ENCODE measurements at places on chromosomes 7 and 10. TPM values are rescaled to one million over a fixed set of nuclear protein-coding genes. Genes with fewer than 3 reads are reported as not detected.
A peak's percentile ranks its signal among the peaks of the same experiment; 100 is the strongest.

XRCC2 gene
- total RNA-seq: 0.38 TPM

FFAR4 gene
- 0.16 TPM for total RNA-seq

SLC18A2 gene
- 0.22 TPM for total RNA-seq

CREB5 gene
- total RNA-seq: 4.7 TPM

ZNF107 gene
- total RNA-seq: 0.94 TPM

ATOH7 gene
- not detected for total RNA-seq

GRCh38 chr10:65377687-65378086 is 1548.1 kb upstream of the LRRTM3 start:
- DNase-seq: no peak

DNA sequence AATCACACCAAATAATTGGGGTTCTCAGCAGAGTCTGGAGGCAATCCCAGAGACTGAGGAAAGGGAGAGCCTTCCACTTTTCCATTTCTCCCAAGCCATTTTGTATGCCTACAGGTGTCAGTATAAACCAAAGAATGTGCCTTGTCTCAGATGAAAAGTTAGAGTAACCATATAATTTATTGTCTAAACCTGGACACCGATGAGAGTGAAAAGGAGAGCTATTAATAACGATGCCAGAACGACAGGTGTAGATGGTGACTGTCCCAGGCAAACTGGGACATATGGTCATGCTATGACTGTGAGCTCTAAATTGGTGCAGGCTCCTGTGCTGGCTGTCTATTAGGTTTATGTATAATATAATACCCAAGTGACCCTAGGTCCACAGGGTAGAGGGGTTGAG is 219.6 kb downstream of the ARHGAP12 start:
- no peak for DNase-seq

DNA sequence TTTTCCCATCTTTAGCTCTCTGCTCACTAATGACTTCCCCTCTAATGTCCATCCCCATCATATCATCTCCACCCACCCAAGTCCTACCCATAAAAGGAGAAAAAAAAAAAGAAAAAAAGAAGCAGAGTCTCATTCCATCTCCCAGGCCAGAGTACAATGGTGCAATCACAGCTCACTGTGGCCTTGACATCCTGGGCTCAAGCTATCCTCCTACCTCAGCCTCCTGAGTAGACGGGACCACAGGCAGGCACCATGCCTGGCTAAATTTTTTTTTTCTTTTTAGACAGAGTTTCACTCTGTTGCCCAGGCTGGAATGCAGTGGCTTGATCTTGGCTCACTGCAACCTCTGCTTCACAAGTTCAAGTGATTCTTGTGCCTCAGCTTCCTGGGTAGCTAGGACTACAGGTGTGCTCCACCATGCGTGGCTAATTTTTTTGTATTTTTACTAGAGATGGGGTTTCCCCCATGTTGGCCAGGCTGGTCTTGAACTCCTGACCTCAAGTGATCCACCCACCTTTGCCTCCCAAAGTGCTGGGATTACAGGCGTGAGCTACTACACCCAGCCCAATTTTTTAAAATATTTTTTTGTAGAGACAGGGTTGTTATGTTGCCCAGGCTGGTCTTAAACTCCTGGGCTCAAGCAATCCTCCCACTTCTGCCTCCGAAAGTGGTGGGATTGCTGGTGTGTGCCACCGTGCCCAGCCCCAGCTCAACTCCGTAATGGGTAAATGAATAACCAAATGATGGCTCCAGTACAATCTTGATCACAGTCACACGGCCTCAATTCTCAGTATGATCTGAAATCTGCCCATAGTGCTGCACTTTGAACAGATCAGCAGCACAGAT is 24.6 kb upstream of the SGMS1 start:
- DNase-seq: no peak

DNA sequence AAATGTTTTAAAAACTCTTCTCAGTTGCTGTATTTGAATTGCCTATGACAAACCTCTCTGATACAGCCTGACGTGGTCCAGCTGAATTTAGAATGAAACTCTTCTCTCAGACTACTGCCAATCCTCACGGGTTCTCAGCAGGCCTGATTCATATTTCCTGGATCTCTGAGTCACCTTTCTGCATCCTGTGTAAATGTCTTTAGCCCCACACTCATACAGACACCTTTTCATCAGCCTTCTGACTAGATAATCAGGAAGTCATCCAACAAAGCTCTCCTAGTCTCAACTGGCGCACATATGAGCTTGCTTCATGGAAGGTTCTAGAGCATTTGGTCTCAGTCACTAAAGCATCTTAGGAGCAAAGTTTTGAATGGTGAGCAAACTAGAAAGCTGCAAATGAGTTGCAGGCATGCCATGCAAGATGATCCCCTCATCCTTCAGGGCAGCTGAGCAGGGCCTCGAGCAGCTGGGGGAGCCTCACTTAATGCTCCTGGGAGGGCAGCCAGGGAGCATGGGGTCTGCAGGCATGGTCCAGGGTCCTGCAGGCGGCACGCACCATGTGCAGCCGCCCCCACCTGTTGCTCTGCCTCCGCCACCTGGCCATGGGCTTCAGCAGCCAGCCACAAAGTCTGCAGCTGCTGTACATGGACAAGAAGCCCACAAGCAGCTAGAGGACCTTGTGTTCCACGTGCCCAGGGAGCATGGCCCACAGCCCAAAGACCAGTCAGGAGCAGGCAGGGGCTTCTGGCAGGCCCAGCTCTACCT is 182.8 kb downstream of the ARHGAP12 start:
- DNase-seq: no peak

DNA sequence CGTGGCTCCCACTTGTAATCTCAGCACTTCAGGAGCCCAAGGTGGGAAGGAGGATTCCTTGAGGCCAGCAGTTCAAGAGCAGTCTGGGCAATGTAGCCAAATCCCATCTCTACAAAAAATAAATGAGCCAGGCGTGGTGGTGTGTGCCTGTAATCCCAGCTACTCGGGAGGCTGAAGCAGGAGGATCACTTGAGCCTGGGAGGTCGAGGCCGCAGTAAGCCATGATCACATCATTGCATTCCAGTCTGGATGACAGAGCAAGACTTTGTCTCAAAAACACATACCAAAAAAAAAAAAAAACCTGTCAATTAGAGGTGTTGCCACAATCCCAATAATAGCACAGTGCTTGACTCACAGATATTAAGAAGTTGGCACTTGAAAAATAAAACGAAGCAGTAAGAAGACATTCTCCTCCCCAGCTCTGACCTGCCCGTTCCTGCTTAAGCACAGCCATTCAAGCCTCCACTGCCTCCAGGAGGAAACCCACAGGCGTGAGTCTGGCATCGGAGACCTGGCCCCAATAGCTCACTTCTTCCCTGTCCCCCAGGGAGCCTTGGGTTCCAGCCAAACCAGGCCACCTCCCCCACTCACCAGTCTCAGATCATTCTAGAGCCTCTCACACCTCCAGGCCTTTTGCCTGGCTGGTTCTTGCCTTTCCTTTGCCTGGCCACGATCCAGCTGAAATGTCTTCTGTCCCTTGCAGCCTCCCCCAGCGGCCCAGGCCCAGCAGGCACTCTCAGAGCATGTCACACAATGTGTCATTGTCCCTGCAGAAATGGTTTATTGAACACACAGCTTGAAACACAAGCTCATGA is 45.3 kb upstream of the GTF2I start:
- DNase-seq: no peak

GRCh38 chr10:69580435-69580834 is 7.2 kb upstream of the NEUROG3 start:
- no peak for DNase-seq

- peak; percentile 34 for DNase-seq
Observed at GRCh38 chr10:132885451-132886210, 56.7 kb downstream of the CFAP46 start.

DNA sequence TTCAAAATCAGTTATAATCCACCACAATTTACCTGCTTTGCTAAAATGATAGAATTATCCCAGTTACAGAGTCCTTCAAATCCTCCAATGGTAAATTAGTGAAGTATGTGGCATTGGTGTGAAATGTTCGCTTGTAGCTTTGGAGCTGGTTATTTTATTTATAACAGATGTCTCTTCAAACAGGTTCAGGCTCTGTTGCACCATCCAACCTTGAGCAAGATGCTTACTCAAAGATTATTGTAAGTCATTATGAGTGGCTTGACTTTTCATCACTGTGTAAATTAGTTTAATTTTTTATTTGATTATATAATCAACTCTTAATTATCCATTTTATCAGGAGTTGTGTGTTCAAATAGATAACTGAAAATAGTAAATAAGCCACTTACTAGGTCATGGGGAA is 99.4 kb downstream of the BTRC start:
- no peak for DNase-seq

GRCh38 chr10:5560142-5560816 is 35.5 kb downstream of the CALML3 start:
- DNase-seq: no peak

DNA sequence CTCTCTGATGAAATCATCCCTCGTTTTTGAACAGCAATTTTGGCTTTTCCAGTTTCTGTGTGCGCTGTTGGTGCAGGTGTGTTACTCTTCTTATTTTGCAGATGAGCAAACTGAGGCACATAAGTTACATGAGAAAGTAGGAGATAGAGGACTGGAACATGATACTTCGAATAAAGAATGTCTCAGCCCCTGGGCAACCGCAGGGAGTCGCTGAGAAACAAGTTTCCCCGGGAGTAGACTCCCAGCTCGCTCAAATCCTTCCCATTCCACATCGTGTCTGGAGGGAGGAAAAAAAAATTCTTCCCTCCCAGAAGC is 18.0 kb downstream of the MXI1 start:
- DNase-seq: no peak

- DNase-seq: no peak
Observed at GRCh38 chr7:116985575-116985974, 32.3 kb downstream of the ST7 start.

DNA sequence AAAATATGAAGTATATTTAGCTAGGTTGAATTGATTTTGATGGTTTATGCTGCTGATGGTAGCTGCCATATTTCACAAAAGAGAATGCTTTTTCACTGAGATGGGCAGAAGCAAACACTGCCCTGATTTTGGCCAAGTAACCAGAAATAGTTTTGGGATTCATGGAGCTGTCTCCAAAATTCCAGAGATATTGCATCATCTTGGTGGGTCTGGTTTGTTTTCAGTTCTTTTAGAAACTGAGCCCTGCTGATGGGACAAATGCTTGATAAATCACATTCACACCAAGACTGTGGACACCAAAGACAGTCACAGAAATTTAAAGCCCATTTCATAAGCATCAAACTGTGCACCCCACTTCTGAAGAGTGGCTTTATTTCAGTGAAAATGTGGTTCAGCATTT is 140.5 kb downstream of the BICC1 start:
- DNase-seq: no peak

DNA sequence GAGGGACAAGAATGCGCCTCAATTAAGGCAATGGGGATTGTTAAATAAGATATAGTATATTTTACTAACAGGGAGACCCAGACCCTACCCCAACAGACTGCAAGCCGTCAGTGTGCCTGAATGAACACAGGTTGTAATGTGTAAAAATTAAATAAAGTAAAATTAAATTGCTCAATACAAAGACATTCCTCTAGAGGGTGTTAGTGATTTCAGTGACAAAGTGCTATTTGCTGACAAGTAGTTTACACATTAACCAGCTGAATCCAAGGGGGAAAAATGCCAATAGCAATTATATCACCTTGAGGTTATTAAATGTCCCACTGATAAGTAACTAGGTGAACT is 110.5 kb downstream of the EBF3 start:
- DNase-seq: no peak

- DNase-seq: no peak
Observed at GRCh38 chr7:139946533-139946932, 116.2 kb downstream of the PARP12 start.

GRCh38 chr7:113715981-113716856 is 202.6 kb downstream of the PPP1R3A start:
- DNase-seq: no peak

DNA sequence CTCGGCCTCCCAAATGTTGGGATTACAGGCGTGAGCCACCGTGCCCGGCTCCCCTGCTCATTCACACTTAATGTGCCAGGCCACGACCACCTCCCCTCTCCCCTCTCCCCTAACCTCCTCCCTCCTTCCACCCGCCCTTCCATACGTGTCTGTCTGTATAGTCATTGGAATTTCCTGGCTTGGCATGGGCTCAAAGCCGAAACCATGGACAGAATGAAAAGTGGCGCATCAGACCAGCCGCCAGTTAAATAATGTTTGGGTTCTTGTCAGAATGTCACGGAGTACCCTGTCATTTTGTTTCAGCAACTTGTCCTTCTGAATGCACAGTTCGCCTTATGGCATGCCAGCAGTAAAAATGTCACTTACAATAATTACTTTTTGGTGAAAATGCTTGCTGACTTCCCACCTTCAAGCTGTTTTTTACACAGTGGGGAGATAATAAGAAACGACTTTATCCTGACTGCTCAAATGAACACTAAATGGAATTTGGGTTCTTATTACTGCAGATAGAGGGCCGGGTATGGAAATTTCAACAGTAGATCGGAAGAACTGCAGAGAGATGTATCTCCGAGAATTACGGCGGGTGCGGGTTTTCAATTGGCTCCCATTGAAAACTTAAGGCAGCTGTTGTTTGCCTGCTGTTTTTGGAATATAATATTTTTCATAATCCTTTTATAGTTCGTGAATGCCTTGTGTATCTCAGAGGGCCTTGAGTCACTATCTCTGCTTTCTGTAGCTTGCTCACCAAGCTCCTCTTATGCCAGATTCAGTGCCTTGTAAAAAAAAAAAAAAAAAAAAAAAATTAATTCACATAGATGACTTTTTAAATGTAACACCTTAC is 65.5 kb upstream of the SH2B2 start:
- DNase-seq: no peak

DNA sequence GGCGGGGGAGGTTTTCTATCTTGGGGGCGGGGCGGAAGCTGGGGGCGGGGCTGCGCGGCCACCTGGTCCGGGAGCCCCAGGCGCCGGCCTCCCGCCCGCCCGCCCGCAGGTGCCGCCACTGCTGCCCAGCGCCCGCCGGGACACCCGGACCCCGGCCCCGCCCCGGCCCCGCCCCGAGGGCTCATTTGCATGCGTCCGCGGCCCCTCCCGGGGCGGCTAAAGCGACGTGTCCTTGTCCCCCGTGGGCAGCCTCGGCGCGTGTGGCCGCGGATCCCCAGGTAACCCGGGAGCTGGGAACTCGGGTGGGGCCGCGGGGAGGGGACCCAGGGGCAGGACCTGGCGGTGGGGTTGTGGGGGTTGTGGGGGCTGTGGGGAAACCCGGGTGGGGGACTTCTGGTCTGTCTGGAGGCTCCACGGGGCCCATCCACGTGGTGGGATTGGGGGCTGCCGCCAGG is at the start of gene BHLHA15:
BHLHA15 (plus strand) TSS at position 219 of the 455 bp plus-strand sequence. CDS start 871 bp downstream, outside the sequence.
- DNase-seq: peak; percentile 39

- DNase-seq: no peak
Observed at GRCh38 chr7:120817851-120818250, 40.1 kb downstream of the TSPAN12 start.

- DNase-seq: no peak
Observed at GRCh38 chr10:63414481-63415260, 51.1 kb downstream of the JMJD1C start.

DNA sequence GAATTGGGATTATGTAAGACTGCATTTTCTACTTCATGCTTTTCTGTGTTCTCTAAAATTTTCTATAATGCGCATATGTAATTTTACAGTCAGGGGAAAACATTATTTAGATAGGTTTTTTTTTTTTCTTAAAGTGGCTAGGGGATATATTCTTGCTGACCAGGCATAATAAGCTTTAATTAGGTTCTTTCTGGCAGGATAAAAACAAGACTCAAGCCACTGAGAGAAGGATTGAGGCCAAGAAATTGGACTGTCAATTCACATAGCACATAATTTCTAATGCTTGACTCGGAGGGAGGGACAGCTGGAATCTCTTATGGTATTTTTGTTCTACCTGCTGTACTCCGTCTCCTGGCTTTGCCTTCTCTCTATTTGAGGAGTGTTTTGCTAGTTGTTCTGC is 119.8 kb upstream of the NPVF start:
- DNase-seq: no peak
